CD4-positive, alpha-beta T cell treated with Interleukin-6 for 4 hours (primary cell): ENCODE measurements at places on chromosomes 7 and 10.

DNA sequence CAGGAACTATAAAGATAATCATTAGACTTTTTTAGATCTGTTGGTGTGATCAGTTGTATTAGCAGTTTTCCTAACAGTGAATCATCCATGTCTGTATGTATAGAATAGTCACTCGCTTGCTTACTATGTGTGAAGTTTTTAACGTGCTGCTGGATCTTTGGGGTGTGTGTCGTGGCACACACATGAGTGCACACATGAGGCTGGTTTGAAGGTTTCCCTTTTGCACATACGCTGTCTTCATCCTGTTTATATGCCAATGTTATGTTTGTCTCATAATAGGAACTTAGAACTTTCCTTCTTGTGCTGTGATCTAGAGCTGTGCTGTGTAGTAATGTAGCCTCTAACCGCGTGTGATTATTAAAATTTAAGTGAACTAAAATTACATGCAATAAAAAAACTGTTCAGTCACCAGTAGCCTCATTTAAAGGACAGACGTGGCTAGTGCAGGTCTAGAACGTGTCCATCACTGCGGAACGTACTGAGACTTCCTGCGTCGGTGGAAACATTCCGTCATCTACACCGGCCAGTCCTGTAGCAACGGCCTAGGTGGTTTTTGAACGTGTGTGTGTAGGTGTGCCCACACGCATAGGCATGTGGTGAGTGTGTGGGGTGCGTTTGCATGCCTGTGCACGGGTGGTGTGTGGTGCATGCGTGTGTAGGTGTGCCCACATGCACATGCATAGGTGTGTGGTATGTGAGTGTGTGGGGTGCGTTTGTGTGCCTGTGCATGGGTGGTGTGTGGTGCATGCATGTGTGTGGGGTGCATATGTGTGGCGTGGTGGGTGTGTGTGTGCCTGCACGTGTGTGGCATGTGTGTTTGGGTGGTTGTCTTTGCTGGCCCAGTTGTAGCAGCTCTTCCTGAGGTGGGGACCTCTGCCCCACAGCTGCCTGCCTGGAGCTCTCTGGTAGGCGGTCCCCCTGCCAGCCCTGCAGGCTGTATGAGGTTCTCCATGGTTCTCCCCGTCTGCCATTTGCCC, 56.6 kb downstream of the INPP5A start:
- no peak for DNase-seq

DNA sequence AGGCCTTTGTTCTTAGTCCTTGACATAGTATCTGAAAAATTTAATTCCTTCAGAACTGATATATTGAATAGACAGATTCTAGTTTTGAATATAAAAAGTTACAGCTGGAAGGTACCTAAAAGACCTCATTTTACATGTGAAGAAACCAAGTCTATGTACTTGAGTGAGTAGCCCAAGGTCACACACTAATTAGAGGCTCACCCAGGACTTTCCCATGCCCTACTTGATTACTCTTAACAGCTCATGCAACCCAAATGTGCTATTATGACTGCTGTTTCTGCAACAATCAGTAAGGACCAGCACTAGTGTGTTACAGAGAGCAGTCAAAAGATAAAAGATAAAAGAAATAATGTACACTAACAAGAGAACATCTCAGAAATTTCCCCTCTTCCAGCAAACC, 40.7 kb upstream of the BET1 start:
- DNase-seq: no peak

DNA sequence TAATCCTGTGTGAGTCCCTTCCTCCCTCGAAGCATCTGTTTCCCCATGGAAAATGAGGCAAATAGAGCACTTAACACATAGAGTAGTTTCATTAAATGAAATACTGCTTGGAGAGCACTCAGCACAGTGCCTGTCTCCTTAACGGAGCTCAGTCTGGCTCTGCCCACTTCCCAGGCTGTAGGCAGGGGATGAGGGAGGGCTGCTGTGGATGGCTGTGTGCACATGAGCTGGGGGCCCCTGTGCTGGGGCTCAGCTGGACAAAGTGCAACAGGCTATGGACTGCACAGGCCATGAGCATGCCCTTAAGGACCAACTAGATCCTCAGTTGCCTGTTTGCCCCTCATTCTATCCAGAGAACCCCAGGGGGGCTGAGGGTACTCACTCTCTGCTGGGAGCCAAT, 14.5 kb downstream of the ZCCHC24 start:
- DNase-seq: no peak

DNA sequence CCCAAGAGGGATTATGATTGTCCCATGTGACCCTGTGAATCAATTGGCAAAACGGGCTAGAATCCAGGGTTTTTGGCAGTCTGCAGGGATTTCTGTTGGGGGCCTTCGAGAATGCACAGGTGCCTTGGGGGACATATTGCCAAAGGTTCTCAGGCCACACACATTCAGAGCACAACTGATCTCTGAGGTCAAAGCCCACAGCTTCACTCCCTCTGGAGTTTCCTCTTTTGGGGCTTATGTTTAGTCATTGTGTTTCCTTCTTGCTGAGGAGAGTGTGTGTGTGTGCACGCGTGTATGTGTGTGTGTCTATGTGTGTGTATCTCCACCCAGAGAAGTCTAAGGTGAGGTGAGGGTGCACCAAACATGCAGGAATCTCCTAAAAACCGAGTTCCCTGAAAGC, 8.8 kb downstream of the PPIF start:
- DNase-seq: no peak

DNA sequence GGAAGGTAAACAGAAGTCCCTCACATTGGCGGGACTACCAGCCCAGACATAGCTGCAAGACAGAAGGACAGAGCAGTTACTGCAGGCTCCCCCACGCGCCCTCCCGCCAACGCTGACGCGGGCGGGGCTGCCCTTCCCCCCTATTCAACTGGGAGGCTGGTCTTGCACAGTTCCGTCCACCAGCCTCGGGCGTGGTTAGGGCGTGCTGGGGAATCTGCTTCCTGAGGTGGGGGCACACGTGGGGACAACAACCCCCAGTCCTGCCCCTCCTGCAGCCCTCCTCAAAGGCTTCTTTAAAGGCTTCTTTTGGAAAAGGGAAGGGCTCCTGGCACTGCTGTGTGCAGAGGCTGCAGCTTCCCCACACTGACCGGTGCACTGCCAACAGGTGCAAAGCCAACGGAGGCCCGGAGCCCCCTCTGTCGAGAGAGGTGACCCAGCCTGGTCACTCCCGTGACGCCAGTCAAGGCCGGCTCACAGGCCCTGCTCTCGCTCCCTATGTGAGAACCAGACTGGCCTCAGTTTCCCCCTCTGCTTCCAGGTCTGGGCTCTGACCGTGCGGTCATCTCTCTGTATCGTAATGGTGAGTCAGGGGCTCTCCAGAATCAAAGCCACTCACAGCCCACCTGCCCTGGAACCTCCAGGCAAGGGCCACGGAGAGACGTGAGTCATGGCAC, 126.0 kb downstream of the EBF3 start:
- DNase-seq: no peak

DNA sequence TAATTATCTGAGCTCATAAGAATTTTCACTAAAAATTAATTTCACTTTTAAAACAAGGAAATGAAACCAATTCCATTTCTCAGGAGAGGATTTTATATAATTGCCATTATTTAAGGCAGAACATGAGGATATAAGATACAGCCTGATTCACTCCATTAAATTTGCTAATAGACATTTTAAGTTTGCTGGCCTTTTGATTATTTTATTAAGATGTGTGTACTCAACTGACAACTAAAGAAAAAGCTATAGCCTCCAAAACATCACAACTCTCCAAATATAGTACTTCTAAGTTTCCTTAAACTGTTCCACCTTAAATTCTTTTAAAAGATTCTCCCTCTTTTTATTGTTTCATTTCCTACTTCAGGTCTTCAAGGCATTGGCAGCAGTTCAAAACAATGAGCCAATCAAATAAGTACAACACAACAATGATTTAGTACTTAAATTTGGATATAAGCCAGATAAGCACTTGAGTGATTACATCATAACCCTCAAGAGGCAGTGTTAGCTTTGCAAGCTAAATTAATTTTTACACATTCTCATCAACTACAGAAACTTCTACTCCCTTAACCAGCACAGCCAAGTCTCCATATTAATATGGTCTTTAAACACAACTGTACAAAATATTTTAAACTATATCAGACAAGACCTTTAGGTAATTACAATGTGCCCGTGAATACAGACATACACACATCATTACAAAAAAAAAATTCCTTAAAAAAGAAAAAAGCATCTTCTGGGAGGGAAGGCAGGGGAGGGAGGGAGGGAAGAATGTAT, 121.8 kb downstream of the KMT2C start:
- peak; percentile 15 for DNase-seq

GRCh38 chr7:137903382-137904169, 56.8 kb upstream of the DGKI start:
- DNase-seq: peak; percentile 73

GRCh38 chr10:102834143-102834542, 3.1 kb downstream of the CYP17A1 start:
- DNase-seq: no peak

GRCh38 chr10:69578508-69578991, 5.3 kb upstream of the NEUROG3 start:
- DNase-seq: no peak

DNA sequence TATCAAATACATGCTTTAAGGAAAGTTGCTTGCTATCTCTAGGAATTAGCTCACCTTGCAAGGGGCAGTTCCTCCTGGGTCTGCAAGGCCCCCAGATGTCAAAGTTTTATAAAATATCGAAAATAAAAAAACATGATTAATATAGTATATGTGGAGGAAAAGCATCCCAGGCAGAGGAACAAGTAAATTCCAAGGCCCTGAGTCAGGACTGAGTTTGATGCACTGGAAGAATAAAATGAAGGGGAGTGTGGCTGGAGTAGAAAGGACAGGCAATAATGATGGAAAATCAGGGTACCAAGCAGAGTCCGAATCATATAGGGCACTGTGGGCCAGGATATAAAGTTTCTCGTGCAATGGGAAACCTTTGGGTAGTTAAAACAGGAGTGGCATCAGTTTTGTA, 112.4 kb upstream of the EEPD1 start:
- DNase-seq: no peak

- no peak for DNase-seq
Observed at GRCh38 chr7:149175150-149175549, 20.2 kb upstream of the ZNF282 start.

DNA sequence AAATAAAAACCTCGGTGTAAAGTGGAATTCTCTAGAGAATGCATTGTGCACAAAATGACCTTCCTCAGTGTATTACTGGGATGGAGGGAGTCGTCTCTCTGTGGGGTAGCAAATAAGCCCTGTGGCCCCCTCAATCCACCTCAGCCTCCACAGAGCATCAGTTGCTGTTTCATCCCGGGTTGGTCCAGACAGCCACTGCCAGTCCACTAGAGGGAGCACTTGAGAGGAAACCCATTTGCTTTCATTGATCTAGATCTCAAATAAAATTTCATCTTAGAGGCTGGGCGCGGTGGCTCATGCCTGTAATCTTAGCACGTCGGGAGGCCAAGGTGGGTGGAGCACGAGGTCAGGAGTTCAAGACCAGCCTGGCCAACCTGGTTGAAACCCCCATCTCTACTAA, 1128.7 kb downstream of the CNTNAP2 start:
- DNase-seq: no peak

GRCh38 chr7:945147-945555, 9.3 kb downstream of the ADAP1 start:
- no peak for DNase-seq

DNA sequence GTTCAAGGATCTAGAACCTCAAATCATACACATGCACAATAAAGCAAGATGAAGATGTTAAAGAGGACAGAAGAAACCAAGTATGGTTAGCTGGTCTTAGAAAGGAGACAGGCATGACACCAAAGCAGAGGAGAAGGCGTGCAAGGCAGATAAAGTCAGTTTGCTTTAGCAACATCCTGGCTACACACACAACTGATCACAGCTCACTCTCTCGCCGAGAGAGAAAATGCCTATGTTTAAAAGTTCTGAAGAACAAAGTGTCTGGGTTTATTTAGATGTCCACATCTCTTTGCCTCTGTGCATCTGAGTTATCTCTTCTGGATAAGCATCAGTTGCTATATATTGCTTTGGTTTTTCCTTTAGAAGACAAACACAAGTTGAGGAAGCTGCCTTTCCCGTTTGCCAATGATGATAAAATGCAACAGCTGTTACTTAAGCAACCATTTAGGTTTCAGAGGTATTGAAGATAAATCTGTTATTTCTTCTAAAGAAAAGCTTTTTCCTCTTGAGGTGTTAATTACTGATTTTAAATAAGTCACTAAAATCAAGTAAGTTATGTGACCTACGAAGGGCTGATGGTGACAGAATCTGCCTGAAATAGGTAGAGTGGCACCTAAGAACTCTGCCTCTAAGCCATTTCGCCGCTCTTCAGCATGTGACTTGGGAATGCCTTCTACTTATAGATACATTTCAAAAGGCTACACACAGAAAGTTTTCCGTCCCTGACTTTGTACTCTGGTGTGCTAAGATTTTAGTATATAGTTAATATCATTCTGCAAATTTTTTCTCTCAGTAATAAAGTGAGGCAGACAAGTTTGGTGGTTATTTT, 146.2 kb upstream of the ASAH2 start:
- DNase-seq: no peak

DNA sequence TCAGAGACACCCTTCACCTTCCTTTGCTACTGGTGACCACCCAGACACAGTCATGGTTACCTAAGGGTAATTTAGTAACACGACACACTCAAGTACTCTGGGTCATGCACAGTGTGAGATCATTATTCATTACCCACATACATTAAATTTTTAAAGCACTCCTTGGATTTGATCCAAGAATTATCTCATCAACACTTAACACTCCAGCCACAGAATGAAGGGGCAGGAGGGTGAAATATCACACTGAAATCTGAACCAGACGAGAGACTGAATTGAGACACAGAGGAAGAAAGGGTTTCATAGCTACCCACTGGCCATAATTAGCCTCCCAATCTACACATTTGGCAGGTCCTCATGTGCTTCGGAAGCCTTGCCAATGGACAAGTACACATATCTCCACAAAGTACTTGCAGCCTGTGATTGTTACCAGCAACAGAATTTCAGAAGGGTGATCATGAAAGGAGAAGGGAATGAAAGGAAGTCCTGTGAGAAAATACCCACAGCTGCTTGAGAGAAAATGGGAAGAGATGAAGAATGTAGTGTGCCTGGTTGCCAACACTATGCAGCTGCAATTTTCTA, 189.3 kb downstream of the POLR1F start:
- DNase-seq: no peak

DNA sequence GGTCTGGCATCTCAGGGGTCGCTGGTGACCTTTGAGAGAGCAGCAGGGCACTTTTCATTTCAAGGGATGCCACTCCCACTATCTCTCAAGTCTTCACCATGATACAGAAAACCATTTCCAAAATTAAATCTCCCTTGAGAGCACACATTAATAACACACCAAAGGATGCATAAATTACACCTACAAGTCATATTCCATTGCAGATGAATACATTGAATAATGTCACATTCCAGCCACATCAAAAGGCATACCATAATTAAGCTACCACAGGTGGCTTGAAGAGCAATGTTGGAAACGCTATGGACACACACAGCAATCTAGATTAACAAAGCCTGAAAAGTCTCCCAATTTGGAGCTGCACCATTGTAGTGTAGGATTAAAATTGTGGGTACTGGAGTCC, 353.3 kb upstream of the ZMIZ1 start:
- no peak for DNase-seq
